ENCODE measurements at places on chromosomes 6 and 20.

DNA sequence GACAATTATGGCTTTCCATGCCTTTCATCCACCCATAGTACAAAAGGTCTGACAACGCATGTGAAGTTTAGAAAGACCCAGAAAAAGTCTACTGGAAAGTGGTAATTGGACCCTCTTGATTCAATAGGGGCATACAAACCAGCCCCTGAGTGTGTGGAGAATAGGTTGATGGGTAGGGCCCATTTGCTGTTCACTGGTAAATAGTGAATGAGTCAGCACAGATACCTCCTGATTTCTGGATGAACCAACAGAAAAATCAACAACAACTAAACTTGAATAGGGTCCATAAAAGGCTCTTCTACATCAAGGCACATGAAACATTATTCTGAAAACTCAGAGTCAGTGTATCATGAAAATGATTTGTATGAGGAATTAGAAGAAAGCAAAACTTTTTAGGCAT lies 235.4 kb upstream of the SLC35B3 start:
- DNase-seq, result no peak

- no peak for DNase-seq
Measured at GRCh38 chr6:83250235-83250634, 57.1 kb downstream of the RWDD2A start.

- DNase-seq, result no peak
Measured at GRCh38 chr6:159969921-159970320, 1.0 kb downstream of the IGF2R start.

GRCh38 chr20:20456741-20457140 lies 88.8 kb downstream of the INSM1 start:
- DNase-seq, result no peak

DNA sequence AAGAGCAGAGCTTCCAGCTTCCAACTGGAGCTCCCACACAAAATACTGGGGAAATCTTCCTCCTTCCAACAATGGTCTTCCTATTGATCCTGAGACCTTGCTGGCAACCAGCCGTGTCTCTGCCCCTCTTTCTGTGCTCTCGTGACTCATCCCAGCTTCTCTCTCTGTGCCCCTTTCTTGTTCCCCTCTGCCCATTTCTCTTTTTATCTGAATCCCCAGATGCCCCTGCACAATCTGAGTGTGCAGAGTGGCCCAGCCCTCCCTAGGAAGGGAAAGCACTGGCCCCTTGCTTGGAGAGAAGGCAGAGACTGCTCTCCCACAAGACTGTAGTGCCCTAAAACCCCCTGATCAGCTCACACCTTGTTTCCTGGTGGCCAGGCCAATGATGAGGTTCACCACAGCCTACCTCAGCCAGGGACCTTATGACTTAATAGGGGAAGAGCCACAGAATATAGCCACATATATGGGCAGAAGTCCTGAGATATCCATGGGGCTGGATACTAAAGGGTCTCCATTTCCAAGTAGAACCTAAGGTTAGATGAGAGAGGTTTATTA lies 23.1 kb upstream of the MAS1L start:
- DNase-seq, result no peak

GRCh38 chr20:62425281-62426058 lies 1.9 kb downstream of the RBBP8NL start:
- no peak for DNase-seq

- DNase-seq, result no peak
Measured at GRCh38 chr20:40797425-40797824, 108.4 kb upstream of the MAFB start.

GRCh38 chr6:146041282-146041681 lies 12.4 kb downstream of the GRM1 start:
- DNase-seq, result no peak

DNA sequence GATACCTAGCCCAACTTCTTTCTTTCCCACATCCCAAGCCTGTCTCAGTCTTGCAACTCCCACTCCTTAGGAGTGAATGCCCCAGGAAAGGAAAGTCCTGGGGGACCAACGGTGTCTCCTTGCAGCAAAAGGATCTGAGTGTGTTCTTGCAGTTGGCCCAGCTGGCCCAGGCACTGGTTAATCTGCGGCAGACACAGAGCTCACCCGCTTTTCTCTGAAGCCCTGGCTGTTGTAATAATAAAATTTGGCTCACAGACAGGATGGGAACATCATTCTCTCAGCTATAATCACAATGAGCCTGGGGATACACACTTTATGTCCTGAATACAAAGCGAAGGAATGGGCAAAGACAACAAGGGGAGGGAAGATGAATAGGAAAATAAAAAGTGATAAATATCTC lies 287.0 kb upstream of the PRND start:
- no peak for DNase-seq

- DNase-seq, result no peak
Measured at GRCh38 chr20:38350879-38351775, 4.8 kb downstream of the LBP start.

DNA sequence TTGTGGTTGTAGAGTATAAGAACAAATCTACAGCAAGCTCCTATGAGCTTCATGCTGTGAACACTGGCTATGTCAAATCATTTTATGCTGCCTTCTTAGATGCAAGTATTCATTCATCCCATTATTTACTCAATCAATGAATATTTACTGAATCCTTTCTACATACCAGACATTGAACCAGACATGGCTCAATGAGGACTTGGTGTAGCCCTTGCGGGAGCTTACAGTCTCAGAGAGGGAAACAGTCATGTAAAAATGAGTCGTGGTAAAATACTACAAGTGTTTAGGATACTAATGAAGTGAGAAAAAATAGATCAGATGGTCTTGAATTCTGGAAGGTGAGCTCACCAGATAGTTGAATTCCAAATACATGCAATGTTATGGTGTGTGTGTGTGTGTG lies 44.8 kb upstream of the ENPP1 start:
- no peak for DNase-seq

DNA sequence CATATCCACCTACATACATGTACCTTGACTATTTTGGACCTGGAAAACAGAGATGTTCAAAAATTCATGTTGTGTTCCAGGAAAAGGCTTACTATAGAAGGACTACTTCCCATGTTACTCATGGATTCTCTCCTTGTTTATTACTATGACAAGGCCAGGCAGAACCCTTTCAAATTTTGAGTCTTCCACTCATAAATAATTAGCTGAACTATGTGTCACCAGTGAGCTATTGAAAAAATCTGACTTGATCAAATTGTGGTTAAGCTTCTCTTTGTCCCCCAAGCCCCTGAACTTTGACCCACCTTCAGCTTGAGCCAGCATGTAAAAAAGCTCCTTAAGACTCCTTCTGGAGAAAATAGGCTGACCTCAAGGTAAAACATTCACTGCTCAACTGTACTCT lies 1142.8 kb upstream of the EYS start:
- DNase-seq, result no peak

DNA sequence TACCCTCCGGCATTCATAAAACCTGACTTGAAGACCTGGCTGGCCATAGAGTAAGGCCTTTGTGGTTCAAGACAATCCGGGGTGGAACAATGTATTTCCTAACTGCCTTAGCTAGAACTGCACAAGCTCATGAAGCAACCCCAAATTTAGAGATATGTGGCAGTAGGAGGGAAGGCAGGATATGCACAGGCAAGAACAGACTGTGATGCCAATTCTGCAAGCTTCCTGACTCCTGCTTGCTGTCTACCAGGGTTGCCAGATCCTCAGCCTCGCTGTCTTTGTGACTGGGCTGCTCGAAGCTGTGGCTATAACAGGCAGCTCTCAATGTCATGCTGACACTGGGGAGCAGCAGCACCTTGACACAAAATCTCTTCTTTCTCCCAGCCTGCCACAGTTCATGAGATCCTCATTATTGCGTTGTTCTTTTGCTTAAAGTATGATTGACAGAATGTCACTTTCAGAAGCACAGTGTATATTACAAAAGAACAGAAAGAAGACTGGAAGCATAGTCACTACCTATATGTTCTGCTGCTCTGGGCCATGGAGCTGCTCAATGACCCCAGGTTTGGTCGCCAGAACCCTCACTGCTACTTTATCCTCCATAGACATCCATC lies 18.3 kb upstream of the SHLD1 start:
- DNase-seq, result no peak

- no peak for DNase-seq
Measured at GRCh38 chr6:781350-781961, 88.5 kb upstream of the EXOC2 start.

DNA sequence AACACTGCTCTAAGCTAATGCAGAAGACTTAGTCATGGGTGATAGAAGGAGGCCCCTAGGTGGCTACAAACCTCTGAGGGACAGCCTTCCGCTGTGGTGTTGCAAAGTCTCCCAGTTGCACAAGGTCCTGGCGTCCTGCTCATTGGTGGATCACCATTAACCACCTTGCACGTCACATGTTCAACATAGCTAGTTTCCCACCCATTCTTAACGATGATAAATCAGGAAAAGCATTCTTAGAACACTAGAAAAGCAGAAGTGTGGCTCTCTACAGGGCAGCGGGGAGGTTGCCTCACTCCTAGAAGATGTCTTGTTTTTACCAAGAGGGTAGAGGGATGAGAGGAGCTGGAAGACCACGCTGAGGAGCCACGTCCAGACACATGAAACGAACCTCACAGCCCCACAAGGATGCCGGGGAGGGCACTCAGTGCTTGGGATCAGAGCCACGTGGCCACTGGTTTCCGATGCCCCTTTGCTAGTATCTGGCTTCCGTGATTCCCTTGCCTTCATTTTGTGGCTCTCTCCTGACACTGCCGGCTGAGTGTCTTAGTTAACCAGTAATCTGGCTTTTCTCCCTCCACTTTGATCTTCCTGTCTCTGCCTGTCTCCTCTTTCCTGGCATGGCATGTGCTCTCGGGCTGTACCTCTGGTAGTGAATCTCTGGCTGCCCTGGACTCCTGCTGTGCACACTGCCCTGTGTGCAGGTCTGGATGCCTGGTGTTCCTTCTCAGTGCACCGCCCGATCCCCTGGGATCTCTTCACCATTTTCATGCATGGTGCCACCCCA lies 91.4 kb upstream of the NEDD9 start:
- DNase-seq, result no peak

DNA sequence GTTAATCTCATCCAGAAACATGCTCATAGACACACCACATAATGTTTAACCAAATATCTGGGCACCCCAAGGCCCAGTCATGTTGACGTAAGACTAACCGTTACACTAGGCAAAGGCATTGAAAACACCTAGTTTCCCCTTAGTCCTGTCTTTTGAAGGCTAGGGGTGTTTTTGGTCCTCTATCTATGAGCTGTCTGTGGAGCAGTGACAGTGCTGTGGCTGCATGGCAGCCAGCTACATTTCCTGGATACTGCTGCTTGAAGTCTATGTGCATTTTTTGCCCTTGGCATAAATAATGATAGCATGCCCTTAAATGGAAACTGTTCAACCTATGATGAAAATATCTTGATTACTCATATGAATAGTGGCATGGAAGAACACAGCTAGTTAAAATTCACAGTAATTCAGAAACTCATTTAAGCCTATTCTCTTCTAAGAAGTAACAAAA lies 18.6 kb downstream of the FARS2 start:
- peak; percentile 44 for DNase-seq

DNA sequence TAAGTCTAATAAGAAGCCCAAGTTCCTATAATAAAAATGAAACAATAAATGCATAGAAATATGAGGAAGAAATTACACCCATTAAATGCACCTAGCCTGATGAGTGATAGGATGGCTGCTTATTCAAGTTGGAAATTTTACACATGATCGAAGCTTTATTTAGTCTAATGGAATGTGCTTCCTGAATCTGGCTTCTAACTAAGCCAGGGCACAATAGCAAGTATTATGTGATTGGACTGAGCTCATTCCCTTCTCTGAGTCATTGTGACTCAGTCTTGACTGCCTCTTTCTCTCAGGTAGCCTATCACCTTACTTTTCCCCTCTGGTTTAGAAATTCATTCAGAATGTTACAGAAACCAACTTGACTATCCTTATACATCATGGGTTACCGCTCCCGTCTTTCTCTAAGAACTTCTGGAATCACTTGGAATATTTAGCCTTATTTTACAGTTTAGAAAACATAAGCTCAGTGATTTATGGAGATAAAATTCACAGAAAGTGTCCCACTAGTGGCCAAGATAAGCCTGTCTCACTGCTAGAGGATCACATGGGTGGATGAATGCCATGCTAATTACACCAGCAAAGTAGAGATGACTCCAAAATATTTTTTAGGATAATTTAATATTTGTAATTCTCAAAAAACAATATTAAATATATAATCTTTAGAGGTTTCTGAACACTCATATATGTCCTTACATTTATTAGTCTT lies 505.3 kb upstream of the JAG1 start:
- DNase-seq, result no peak

DNA sequence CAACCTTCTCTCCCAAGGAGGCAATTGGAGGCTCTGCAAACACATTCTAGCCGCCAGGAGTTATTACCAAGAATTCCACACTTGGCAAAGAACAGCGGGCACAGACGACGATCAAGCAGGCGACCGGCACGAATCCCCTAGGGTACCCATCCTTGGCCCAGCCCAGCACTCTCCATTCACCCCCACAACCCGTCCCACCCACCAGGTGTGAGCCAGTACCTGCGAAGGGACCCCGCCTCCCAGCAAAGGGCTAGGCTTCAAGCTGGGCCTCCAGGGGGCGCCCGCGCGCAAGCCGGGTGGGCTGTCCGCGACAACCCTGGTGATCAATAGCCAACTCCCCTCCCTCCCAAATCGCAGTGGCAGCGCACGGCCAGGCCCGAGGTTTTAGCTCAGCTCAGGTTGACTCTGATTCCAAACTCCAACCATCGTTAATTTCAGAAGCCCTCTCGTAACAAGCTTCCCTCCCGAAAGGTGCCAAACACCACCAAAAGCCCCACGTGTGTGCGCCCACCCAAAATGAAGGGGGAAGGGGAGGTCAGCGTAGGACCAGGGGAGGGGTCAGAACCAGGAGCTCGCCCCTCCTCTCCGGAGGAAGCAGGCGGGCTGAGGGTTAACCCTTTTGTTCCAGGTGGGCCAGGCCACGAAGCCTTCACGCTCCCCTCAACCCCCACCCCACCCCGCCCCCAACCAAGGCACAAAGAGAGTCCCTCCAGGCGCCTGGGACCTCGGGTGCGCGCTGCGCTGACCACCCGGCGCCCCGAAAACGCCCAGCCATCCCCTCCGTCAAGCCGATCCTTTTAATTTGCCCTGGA lies 2.1 kb downstream of the SALL4 start:
- DNase-seq, result peak; percentile 73

DNA sequence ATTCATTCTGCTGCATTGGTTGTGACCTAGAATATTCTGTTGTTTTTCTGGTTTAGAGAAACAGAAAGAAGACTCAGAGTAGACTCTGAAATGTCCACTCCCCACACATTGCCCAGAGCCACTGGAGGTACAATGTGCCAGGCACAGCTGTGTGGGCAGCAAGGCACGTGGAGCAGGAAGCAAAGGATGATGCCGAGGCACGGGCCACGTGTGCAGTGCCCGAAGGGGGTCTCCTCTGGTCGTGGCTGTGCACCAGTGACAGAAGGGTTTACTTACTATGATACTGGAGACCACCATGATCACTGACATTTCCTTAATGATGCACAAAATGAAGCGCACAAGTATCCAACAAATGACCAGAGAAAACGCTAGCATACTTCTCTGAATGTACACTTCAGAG lies 488.9 kb downstream of the PRKN start:
- DNase-seq, result no peak

GRCh38 chr20:15814911-15815310 lies 758.3 kb downstream of the KIF16B start:
- no peak for DNase-seq

GRCh38 chr20:48703107-48703506 lies 124.7 kb downstream of the PREX1 start:
- no peak for DNase-seq
